NCI-H1436 (cell line): ENCODE measurements at places on chromosomes 3 and 15.

DNA sequence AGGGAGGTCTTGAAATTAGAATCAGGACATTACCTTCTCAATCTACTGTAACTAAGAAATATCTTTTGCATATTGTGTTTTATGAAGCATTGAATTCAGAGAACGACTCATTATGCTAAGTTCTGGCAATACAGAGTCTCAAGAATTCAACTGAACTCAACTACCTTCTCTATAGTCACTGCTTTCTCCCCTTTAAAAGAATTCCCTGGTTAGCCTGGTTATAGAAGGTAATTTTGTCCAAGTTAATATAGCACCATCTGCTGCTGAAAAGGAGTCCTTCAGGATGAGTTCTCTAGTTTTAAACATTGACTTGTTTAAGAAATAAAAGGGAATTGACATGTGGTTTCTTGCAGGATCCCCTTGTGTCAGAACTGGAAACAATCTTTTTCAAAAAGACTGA lies 60.2 kb downstream of the IL16 start:
- no peak for DNase-seq

GRCh38 chr3:62175161-62175560 lies 198.2 kb downstream of the FEZF2 start:
- DNase-seq: no peak

- DNase-seq: no peak
These were observed 372.1 kb downstream of the LPP start for GRCh38 chr3:188526057-188526456.

DNA sequence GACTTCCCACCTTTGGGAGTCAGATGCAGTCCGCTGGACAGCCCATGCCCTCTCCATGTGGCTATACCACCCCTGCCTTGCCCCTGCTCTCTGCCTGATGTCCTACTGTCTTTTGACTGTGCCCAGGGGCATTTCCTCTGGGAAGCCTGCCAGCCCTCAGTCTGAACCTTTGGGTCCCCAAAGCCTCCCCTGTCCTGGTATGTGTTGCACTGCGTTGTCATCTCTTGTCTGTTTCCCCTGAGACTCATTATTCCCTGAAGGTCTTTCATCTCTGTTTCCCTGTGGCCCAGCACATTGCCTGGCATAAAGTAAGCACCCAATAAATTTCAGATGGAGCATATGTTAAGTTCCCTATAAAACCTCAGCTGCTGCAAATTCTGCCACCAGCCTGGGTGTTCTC lies 236.6 kb upstream of the CTDSPL start:
- no peak for DNase-seq

DNA sequence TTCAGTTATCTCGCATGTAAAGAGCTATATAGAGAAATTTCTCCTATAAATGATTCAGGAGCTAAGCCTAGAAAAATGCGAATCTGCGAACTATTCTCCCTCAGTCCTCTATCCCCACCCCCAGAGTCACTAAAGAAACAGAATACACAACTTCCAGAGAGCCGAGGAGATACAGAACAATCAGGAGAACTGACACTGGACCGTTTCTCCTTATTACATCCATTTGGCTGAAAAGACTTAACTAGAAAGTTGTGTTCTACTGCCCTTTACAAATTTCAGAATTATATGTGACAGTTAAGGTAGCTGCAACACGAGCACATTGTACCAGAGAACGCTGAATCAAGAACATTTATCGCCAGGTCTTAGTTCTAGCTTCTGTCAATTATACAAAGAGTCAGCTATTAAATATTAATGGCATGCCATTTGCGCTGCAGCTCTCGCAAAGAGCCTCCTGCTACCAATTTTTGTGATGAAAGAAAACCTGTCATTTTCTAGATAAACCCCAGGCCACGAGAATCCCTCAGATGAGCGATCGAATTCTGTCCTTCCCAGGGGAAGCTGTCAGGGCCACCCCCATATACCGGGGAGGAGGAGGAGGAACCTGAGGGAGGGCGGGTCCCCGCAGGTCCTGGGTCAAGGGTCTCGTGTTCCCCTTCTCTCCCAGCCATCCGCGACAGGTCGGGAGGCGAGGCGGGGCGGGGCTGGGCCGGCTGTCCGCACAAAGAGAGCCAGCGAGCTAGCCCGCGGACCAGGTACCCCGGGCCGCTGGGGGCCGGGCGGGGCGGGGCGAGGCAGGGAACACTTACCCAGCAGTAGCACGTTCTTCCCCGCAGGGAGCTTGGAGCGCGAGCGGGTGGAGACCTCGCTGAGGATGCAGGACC lies 878 bp downstream of the DYNC1LI1 start:
- peak; percentile 9 for DNase-seq

DNA sequence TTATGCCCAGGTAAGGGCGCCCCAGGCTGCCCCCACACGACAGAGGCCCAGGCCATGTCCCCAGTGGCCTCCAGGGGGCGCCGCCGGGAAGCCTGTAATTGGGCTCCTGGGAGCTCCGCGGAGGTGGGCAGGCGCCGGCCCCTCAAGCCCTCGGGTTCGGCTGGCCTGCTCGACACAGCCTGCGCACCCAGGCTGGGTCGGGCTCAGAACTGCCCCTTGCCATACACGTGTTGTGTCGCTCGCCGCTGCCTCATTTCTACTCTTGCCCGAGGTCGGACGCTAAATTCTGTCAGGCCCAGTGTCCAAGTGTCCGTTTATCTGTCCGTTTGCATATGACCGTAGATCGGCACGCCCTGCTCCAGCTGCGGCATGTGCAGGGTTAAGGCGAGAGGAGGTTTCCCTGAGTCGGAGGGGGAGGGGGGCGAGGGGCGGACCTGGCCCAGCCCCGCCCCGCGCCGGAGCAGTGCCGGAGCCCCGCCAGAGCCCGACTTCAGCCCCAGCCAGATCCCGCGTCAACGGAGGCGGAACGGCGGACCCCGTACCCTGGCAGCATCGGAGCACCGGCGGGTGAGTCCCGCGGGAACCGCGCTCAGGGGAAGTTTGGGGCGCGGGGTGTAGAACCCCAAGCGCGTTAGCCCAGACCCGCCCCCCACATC lies at the start of gene KLHDC8B:
TSS of gene KLHDC8B (plus strand) at position 480 of the 656 bp plus-strand sequence. CDS start 1,172 bp downstream, outside the sequence.
- peak; percentile 56 for DNase-seq

GRCh38 chr15:72231833-72232478 lies 966 bp upstream of the PKM start:
- peak; percentile 51 for DNase-seq

DNA sequence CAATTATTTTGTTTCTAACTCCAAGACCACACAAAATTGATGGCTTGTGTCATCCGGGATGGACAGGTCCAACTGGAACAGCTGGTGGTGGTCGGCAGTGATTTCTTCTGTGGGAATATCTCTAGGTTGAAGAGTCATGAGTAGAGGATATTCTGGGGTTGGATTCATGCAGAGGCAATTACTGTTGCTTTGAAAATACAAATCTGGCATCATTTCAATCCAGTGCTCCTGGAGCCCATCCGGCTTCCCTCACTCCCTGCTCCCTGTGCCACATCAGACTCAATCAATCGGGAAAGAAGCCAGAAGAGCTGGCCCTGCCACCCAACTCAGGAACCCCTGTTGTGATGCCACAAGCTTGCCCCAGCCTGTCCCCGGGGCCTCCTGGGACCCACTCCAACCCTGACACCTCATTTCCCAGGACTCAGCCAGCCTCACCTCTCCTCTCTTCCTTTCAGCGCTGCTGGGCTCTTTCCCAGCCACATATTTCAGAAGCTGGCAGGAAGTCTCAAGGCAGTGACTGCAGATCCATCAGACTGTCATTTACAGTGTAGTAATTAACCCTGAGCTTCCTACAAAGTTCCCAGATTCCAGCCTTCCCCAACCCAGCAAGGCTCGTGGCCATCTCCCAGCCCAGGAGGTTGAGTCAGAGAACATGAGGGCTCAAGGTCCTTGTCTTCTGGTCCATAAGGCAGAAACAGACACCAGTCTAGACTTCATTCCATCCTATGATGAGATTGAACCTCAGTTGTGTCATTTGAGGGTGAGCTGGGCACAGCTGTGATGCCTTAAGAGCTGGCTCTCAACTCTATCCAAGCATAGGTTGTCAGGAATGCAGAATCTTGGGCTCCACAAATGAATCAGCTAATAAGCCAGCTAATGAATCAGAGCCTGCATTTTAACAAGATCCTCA lies 114.0 kb downstream of the FAM174B start:
- DNase-seq: no peak

DNA sequence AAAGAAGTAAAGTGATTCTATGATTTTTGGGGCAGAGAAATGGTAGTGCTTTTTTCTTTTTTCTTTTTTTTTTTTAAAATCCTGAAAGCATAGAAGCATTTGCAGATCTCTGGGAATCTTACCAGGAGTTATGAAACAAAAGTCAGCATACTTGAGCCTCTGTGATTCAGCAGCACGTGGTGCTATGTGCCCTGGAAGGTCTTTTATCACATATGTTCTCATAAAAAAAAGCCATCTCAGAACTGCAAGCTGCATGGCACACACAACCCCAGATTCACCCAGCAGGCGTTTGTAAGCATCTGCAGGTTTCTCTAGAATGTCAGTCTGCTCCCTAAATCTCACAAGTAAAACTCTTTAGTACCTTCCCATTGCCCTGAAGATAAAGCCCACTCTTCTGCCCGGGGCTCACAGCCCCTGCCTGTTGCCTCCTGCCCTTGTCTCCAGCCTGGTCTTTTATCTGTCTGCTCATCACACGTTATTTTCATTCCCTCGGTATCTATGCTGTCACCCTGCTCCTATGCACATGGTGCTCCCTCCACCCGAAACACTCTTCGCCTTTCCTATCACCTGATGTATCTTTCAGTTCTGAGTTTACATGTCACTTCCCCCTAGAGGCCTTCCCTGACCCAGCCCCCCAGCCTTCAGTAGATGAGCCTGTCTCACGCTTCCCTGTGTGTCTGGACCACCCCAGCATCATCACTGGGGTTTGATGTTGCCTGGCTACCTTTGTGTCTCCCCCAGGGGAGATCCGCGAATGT lies 72.4 kb downstream of the CHDH start:
- DNase-seq: no peak

- DNase-seq: no peak
These were observed 58.5 kb downstream of the CRYBG3 start for GRCh38 chr3:97880267-97880666.

GRCh38 chr3:97736928-97737327 lies 27.6 kb upstream of the ARL6 start:
- no peak for DNase-seq

DNA sequence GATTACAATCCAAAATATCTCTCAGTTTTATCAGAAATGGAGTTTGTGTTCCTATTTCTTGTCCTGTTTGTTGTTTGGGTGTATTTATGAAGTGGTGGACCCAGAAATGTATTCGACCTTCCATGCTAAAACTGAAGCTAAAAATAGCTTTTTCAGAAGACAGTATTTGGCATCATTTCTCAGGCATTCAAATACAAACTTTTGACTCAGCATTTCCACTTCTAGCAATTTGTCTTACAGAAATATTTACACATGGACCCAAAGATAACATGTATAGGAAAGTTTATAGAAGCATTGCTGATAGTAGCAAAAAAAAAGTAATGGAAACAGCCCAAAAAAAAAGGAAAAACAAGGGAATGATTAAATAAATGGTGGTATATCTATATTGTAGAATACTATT lies 156.3 kb downstream of the HCN4 start:
- no peak for DNase-seq

GRCh38 chr15:87850916-87851315 lies 405.6 kb downstream of the NTRK3 start:
- DNase-seq: no peak

DNA sequence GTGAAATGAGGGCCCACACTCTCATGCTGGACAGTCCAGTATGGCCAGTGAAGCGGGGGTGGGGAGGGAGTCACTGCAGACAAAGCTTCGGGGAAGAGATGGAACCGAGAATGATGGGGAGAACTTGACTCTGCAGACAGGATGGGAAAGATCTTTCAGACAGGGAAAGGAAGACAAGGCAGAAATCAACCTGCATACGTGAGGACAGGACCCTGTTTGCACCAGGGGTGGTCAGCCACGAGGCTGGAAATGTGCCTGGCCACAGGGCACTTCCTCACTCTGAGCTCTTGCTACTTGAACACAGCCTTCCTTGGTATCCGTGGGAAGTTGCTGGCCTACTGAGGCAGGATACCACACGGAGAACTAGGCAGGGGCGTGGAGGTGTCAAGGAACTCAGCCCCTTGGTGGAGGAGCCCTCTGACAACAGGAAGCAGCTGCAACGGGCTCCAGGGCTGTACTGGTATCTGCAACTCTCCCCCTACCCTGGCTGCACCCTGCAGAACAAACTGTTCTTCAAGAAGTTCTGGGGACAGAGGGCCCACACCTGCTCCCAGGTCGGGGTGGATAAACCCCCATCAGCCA lies 9.3 kb upstream of the SRP14 start:
- DNase-seq: no peak

- DNase-seq: no peak
These were observed 61.6 kb downstream of the SAMMSON start for GRCh38 chr3:70061096-70061495.

GRCh38 chr3:29331456-29332194 lies 50.8 kb downstream of the RBMS3 start:
- DNase-seq: no peak

DNA sequence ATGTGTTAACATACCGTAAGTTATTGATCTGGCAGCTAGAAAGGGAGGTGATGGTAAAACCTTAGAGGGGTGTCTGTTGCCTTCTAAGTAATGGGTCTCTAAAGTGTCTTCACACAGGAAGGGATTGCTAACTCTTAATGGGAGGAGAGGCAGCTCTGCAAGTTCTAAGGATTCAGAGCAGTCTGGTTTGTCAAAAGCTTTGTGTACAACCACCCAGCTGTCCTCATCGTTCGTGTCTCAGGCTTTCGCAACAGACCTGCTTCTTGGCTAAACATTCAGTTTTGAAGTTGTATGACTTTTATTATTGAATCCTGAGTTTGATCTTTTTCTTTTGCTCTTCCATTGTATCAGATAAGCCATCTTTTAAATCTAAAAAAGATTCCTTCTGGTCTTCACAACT lies 404.9 kb downstream of the SQOR start:
- no peak for DNase-seq

GRCh38 chr15:49215768-49216739 lies 46.0 kb downstream of the GALK2 start:
- no peak for DNase-seq

- no peak for DNase-seq
These were observed 191.6 kb downstream of the SV2B start for GRCh38 chr15:91291673-91292072.

DNA sequence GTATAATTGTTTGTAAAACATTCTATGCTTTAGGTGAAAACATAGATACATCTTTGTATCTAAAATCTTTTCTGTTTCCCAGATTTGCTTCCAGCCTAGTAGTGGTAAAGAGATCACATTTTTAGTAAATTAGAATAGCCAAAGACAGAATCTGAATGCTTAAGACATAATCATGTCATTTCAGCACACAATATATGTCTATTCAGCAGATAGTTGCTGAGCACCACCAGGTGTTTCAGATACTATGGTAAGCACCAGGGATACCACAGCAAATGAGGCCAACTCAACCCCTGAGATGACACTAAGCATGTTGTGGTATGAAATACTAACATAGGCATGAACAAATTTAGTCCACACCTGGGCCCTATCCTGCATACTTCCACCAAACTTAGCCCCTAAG lies 195.2 kb upstream of the SOX14 start:
- no peak for DNase-seq
